ENCODE measurements at places on chromosomes 12 and 14. TPM values are rescaled to one million over a fixed set of nuclear protein-coding genes. Genes with fewer than 3 reads are reported as not detected.

- H3K27me3 ChIP-seq = peaks cover 53% of the 10 kb centered on the region
- no peaks in the 10 kb centered on the region for H3K36me3 ChIP-seq
- no peak overlapping the region for H3K27ac ChIP-seq
- peaks cover 19% of the 10 kb centered on the region for H3K4me1 ChIP-seq
These were observed 6.4 kb downstream of the BMP4 start for GRCh38 chr14:53950031-53950793.

- no peaks in the 10 kb centered on the region for H3K4me1 ChIP-seq
- H3K36me3 ChIP-seq = no peaks in the 10 kb centered on the region
- peaks cover 8% of the 10 kb centered on the region for H3K27me3 ChIP-seq
- no peak overlapping the region for H3K27ac ChIP-seq
- H3K4me3 ChIP-seq = no peak overlapping the region
These were observed 305.8 kb downstream of the RGS6 start for GRCh38 chr14:72237722-72238666.

DNA sequence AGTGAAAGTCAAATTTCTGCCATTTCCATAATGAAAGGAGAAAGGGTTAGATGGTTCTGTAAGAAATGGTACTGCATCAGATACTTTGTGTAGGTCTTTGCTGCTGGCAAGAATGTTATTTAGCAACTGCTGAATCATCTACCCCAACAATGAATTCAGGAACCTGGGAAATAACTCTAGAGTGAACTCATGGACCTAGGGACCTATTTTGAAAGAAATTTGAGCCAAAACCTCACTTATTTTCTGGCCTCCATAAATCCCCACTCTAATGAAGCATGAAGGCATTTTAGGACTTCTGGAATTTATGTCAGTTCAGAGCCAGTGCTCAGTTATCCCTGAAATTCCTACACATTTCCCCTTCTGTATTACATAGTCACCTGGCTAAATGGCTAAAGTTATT is 50.9 kb upstream of the CPNE8 start:
- no peaks in the 10 kb centered on the region for H3K36me3 ChIP-seq
- H3K4me1 ChIP-seq = no peaks in the 10 kb centered on the region
- no peak for DNase-seq
- no peaks in the 10 kb centered on the region for H3K27me3 ChIP-seq
- no peak overlapping the region for H3K4me3 ChIP-seq

DNA sequence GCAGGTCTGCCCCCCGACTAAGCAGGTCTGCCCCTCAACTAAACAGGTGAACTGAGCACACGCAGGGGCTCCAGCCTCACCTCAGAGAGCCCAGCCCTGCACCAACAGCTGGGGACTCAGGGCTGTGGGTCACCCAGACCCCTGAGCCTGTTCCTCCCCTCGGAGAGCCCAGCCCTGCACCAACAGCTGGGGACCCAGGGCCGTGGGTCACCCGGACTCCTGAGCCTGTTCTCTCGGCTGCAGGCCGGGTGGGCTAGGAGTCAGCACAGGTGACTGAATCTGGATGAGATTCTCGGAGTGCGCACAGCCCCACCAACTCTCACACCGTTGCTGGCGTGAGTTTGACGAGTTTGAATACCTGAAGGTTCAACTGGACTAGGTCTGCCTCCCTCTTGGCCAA is 20.3 kb upstream of the ANKLE2 start:
- no peaks in the 10 kb centered on the region for H3K4me1 ChIP-seq
- DNase-seq = no peak
- H3K27ac ChIP-seq = no peak overlapping the region
- H3K4me3 ChIP-seq = no peak overlapping the region

DNA sequence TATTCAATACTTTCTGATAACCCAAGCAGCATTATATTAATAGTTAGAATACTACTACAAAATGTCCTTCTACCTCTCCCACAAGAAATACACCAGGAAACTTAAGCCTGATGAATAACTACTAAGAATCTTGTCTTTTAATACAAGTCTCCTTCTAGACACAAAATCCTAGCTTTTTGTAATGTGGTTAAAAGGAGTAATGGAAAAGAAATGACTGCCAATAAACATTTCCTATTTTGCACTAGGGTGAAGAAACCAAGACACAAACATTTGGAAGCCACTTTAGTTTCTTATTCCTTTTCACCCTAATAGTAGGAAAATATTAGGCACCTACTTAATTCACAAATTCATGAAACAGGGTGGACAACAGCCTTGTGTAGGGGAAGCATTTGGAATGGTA is 51.3 kb upstream of the TTC7B start:
- H3K27me3 ChIP-seq = no peaks in the 10 kb centered on the region
- no peak for DNase-seq
- no peak overlapping the region for H3K4me3 ChIP-seq
- no peaks in the 10 kb centered on the region for H3K4me1 ChIP-seq
- H3K27ac ChIP-seq = no peak overlapping the region
- H3K36me3 ChIP-seq = peaks cover 2% of the 10 kb centered on the region

- H3K4me3 ChIP-seq = no peak overlapping the region
- peaks cover 20% of the 10 kb centered on the region for H3K36me3 ChIP-seq
- H3K4me1 ChIP-seq = no peaks in the 10 kb centered on the region
- no peaks in the 10 kb centered on the region for H3K27me3 ChIP-seq
- DNase-seq = no peak
These were observed 32.6 kb downstream of the RFLNA start for GRCh38 chr12:124327362-124328043.

DNA sequence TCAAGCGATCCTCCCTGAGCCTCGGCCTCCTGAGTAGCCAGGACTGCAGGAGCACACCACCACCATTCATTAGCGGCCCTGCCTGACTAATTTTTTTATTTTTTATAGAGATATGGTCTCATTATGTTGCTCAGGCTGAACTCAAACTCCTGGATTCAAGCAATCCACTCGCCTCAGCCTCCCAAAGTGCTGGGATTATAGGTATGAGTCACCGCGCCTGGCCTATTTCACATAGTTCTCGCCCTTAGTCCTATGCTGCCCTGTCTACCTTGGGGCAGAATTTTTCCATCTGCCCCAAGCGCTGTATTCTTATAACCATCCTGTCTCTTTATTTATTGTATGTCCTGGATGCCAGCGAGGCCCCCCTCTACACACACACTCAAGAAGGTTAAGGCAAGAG is 50.9 kb upstream of the BCL2L14 start:
- DNase-seq = no peak
- no peak overlapping the region for H3K4me3 ChIP-seq
- H3K27me3 ChIP-seq = no peaks in the 10 kb centered on the region
- H3K36me3 ChIP-seq = no peaks in the 10 kb centered on the region
- no peak overlapping the region for H3K27ac ChIP-seq
- H3K4me1 ChIP-seq = peaks cover 80% of the 10 kb centered on the region

DNA sequence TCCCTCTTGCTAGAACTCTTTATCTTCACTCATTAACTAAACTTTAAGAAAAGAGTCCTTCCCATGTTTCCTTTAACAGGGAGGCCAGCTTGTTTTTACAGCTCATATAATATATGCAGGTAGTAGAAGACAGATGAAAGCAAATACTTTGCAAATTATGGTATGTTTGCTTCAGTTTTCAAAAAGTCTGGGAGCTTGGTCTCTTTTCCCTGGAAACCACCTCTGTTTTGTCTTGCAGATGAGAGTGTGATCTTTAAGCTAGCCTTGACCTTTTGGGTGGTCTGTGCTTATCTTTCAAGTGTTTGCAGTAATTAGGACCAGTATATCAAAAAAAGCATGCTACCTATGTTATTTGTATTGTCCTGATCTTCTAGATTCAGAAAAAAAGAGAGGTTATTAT is 62.7 kb downstream of the ERC1 start:
- H3K27ac ChIP-seq = no peak overlapping the region
- DNase-seq = no peak
- H3K4me1 ChIP-seq = no peaks in the 10 kb centered on the region
- peaks cover 3% of the 10 kb centered on the region for H3K36me3 ChIP-seq

DNA sequence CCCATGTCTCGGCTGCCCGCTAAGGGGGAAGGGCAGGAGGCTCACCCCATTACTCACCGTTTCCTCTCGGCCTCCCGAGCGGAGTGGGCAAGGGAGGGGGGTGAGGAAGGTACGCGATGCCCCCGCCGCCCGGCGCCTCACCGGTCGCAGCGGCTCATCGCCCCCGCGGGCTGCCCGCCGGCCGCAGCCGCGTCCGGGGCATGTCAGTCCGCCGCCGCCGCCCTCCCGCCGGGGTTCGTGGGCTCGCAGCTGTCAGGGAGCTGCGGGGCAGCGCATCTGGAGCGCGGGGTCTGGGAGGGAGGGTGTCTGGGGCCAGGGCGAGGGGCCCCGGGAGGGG is 461 bp downstream of the SLC8A3 start:
- peaks cover 67% of the 10 kb centered on the region for H3K27me3 ChIP-seq
- H3K4me3 ChIP-seq = peak overlapping the region; percentile 89
- H3K36me3 ChIP-seq = peaks cover 2% of the 10 kb centered on the region
- DNase-seq = peak; percentile 39

GRCh38 chr14:20415782-20416206 is 2.5 kb upstream of the TEP1 start:
- peak; percentile 42 for DNase-seq
- peaks cover 45% of the 10 kb centered on the region for H3K4me1 ChIP-seq
- H3K36me3 ChIP-seq = peaks cover 4% of the 10 kb centered on the region

DNA sequence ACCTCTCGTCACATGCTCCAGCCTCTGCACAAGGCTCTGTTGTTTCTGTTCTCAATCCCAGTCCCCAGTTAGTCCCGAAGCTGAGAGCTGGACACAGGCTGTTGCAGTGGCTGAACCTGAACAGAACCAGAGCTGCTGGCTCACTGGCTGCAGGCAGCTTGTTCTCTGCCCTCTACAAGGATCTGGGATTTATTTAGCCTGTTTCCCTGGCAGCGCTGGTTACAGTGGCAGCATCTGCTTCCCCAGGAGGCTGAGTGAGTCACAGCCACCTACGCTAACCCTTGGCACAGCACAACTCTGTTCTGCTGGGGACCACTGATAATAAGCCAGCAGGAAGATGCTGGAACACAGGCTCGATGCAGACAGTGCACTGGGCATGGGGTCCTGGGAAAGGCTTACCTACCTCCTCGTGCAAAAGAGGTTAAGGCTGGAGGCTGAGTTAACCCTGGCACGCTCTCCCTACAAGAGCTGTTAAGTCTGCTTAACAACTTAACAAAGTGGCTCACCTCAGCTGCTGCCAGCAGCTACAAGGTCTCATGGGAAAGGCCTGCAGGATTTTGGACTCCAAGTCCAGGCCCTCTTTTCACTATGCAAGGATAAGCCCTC is 299.6 kb downstream of the PCNX1 start:
- peaks cover 10% of the 10 kb centered on the region for H3K36me3 ChIP-seq
- H3K4me3 ChIP-seq = no peak overlapping the region
- DNase-seq = no peak
- peaks cover 15% of the 10 kb centered on the region for H3K27me3 ChIP-seq

- H3K27me3 ChIP-seq = no peaks in the 10 kb centered on the region
- H3K4me3 ChIP-seq = peak overlapping the region; percentile 90
- peaks cover 7% of the 10 kb centered on the region for H3K36me3 ChIP-seq
- H3K27ac ChIP-seq = peak overlapping the region; percentile 89
- peaks cover 96% of the 10 kb centered on the region for H3K4me1 ChIP-seq
- DNase-seq = peak; percentile 61
These were observed 7.6 kb downstream of the EVL start for GRCh38 chr14:100072783-100073346.

DNA sequence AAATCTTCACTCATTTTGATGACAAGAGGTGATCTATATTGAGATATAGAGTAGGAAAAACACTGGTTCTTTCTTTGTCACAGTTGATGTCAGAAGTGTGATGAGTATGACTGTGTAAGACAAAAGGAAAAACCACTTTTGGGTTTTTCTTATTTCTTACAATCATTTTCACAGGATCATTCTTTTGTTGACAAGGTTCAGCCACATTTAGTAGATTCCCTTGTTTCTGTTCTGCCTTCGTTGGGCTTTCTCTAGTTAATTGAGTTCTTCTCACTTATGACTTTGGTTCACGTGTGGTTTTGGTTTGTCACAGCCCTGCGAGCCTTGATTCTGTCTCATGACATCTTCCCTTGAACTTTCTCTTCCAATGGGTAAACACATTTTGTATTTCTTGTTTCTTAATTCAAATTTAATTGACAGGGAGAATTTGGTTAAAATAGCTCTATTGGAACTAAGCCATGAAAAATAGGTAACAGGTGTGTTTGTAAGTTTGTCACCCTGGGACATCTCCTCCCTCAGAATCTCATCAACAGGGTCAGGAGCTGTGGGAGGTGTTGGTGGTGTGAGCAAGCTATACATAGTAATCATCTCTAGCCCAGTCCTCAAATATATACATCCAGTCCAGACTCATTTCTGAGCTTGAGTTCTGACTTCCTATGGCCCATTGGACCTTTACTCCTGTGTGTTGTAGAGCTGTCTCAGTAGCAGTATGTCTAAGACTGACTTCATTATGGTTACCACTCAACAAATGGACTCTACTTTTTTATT is 255.3 kb downstream of the BMP4 start:
- H3K27me3 ChIP-seq = no peaks in the 10 kb centered on the region
- no peak overlapping the region for H3K4me3 ChIP-seq
- H3K4me1 ChIP-seq = no peaks in the 10 kb centered on the region
- no peak overlapping the region for H3K27ac ChIP-seq

DNA sequence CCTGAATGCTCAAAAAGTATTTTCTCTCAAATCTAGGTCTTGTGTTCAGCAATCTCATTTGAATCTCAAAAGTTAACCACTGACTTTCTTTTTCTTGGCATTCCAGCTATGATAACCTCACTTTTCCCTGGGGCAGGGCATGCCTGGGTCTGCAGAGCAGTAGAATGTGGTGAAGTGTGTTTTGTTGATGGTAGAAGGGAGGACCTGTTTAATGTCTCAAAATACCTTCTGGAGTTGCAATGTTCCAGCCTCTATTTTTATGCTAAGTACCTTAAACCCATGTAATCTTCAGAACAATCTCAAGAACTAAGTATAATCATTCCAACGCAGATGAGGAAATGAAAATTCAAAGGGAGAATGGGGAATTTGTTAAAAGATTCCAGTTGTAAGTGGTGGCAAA is 82.1 kb upstream of the FUT8 start:
- no peaks in the 10 kb centered on the region for H3K27me3 ChIP-seq
- DNase-seq = no peak
- H3K4me3 ChIP-seq = no peak overlapping the region
- H3K36me3 ChIP-seq = no peaks in the 10 kb centered on the region
- H3K27ac ChIP-seq = no peak overlapping the region

DNA sequence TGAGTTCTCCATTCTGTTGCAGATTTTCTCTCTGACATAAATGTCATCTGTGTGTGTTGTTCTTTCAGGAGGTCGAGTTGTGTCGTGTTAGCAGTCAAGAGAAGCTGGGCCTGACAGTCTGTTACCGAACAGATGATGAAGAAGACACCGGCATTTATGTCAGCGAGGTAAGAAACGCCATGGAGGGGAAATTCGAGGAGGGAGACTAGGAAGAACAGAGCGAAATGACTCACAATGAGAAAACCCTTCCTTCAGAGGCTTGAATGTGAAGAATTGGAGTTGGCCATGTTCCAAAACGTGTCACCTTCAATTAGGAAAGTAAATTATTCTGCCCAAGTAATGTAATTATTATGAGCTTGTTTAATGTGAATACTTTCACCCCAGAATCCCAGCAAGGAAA is 364.5 kb downstream of the PDZRN4 start:
- no peak for DNase-seq
- H3K4me1 ChIP-seq = no peaks in the 10 kb centered on the region
- no peaks in the 10 kb centered on the region for H3K27me3 ChIP-seq
- H3K36me3 ChIP-seq = no peaks in the 10 kb centered on the region

The MANSC4 gene
- total RNA-seq = not detected

The C14orf132 gene
- 3.4 TPM for total RNA-seq

The DBX2 gene
- not detected for total RNA-seq

The RNU4-1 gene
- 1,839 TPM for total RNA-seq

The BMP4 gene
- 0.21 TPM for total RNA-seq

The TMEM132C gene
- total RNA-seq = not detected

Measured in activated T-cell treated with anti-CD3 and anti-CD28 coated beads, Interleukin-2, amount 50 U/mL, for 72 hours (primary cell).